ENCODE measurements at places on chromosomes 13 and 19. TPM values are rescaled to one million over a fixed set of nuclear protein-coding genes. Genes with fewer than 3 reads are reported as not detected.

Gene SGCG
- 0.31 TPM for total RNA-seq

Gene KLK4
- not detected for total RNA-seq

Gene F10
- not detected for total RNA-seq

Gene CEACAM20
- not detected for total RNA-seq

Gene KLK8
- total RNA-seq = not detected
